H1 (cell line): ENCODE measurements at places on chromosomes 13 and 19.
A peak's percentile ranks its signal among the peaks of the same experiment; 100 is the strongest.

GRCh38 chr13:42364613-42365000 is 92.7 kb downstream of the AKAP11 start:
- no peak for DNase-seq

DNA sequence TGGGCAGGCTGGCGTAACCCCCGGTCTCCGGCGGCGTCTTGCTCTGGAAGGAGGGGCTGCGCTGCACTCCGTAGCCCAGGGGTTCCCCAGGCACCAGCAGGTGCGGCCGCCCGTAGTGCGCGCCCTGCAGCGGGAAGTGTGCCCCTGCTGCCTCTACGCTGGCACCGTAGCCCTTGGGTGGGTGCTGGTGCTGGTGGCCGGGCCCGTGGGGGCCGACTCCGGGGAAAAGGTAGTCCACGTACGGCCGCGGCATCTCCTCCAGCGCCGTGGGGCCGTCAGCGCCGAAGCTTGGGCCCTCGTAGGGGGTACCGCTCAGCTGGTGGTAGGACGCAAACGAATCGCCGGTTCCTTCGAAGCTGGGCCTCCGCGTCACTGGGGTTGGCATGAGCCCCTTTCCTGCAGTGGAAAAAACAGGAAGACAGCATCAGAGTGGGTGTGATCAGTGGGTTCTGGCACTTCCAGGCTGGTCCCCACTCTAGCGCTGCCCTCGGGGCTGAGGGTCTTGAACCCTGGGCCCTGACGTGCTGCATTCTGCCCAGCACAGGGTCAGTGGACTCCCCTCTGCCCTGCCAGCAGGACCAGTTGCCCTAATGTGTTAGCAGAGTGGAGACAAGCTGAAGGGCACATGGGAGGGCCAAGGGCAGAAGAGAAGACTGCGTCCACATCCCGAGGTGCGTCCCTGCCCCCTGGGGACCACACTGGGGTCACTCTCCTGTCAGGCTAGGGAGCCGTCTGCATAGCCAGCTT is 72.3 kb downstream of the LATS2 start:
- DNase-seq = no peak

GRCh38 chr19:41792513-41793413 is 3.6 kb upstream of the CEACAM3 start:
- peak; percentile 29 for DNase-seq

GRCh38 chr13:56338421-56338820 is 802.3 kb upstream of the PRR20A start:
- no peak for DNase-seq

GRCh38 chr19:19214892-19215291 is 3.1 kb downstream of the NCAN start:
- DNase-seq = peak; percentile 100

DNA sequence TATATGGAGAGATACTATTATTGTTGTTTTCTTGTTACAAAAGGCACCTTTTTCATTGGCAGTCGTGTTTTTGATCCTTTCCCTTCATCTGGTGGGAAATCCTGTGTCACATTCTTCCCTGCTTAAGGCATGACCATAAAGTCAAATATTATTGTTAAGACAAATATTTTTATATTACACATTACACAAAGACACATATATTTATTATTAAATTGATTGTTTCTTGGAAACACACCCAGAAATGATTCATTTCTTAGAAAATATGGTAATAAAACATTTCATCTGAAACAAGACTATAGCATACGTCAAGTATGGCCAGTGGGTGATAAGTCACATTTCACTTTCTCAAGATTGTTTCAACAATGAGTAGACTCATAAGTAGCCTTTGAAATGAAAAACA is 77.3 kb downstream of the KCTD12 start:
- DNase-seq = no peak

- no peak for DNase-seq
Measured at GRCh38 chr13:67292886-67293285, 62.8 kb upstream of the PCDH9 start.

DNA sequence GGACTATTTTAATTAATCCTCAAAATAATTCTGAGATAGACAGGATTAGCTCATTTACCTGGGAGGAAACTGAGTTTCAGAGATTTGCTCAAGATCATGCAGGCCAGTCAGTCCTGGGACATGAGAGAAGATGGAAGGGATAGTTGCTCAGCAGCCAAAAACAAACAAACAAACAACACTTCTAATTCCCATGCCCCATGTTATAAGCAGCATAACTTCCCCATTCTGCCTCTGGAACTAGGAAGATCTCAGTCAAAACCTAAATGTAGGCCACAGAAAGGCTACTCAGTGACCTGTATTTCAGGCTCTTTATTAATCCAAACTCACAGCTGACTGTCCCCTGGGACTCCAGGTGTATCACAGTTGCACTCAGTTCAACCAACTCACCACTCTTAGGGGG is 489.2 kb upstream of the NBEA start:
- DNase-seq = no peak
